ENCODE measurements at places on chromosomes 4 and X. TPM values are rescaled to one million over a fixed set of nuclear protein-coding genes. Genes with fewer than 3 reads are reported as not detected.

Gene CC2D2A
- total RNA-seq = 12.9 TPM

Gene ANK2
- 318 TPM for total RNA-seq

Gene FMR1NB
- total RNA-seq = not detected

Gene VCX3A
- total RNA-seq = not detected

Gene EDA2R
- 1.0 TPM for total RNA-seq

Gene FAM90A26
- total RNA-seq = not detected

DNA sequence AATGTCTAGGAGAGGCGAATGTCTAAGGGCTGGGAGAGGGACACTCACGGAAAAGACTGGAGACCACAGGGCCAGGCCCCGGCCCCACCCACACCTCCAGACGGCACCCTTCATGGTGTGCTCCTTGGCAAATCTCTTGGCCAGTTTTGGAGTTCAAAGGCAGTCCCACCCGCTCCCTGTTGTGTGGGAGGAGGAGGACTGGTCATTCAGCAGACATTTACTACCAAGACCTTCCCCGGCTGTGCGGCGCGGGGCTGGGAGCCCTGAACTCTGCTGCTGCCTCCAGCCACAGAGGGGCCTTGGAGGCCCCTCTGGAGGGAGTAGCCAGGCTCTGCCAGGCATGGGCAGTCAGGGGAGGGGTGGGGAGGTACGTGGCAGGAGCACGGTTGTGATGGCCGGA is 8.7 kb upstream of the TBC1D14 start:
- DNase-seq = no peak

- DNase-seq = no peak
Observed at GRCh38 chr4:96262057-96262456, 422.2 kb downstream of the PDHA2 start.

DNA sequence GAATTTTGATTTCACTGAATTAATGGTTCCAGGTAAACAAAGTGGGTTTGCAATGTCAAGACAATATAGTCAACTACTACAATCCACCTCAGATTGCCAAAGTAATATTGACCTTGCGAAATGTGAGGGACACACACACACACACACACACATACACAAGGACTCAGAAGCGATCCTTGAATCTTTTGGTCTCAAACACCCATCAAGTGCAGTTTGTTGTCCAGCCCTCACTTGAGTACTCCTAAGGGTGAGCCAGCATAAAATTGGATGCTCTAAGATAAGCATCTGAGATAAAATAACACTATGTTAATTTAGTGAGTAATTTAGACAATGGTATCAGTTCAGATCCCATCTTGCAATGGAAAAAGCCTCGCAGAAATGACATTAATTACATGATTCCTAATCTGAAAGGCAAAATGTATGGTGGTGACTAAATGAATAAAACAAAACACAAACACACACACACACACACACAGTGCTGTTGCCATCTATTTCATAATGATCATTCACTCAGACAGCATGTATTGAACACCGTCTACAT is 102.5 kb downstream of the RASL11B start:
- DNase-seq = no peak

- no peak for DNase-seq
Observed at GRCh38 chr4:188400451-188400850, 261.2 kb downstream of the TRIML1 start.

DNA sequence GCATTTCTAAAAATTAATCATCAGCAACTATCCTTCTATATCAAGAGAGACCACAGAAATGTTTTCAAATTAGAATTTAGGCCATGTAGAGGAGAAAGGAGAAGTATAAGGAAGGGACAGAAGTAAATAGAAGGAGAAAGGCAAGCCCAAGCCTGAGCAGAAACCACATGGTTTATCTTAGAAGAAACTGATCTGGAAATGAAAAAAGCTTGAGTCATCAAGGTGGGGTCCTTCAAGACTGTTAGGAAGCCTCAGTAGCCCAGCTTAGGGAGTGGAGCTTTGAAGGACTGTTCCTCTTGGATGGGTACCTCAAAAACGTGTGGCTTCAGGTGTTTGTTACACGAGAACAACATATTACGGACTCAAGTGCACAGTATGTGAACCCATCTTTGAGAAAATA is 4.5 kb downstream of the BMX start:
- DNase-seq = no peak

GRCh38 chr4:47562297-47562696 is 77.2 kb downstream of the ATP10D start:
- no peak for DNase-seq

DNA sequence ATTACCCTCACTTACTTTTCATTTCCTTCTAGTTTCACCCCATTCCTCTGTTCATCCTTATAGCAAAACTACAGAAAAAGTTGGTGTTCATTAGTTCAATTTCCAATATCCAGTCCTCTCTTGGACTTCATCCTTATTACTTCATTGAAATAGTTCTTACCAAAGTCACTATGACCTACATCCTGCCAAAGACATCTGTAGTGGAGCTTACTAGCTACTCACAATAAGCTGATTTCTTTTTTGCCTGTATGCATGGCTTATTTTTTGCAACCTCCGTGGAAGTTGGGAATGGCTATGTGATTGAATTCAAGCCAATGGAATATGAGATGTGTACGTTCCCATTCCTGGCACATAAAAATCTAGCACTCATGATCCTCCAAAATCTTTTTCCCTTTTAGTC is 4.6 kb upstream of the CDKL2 start:
- DNase-seq = no peak

GRCh38 chrX:66876776-66877175 is 237.9 kb upstream of the EDA2R start:
- DNase-seq = no peak

DNA sequence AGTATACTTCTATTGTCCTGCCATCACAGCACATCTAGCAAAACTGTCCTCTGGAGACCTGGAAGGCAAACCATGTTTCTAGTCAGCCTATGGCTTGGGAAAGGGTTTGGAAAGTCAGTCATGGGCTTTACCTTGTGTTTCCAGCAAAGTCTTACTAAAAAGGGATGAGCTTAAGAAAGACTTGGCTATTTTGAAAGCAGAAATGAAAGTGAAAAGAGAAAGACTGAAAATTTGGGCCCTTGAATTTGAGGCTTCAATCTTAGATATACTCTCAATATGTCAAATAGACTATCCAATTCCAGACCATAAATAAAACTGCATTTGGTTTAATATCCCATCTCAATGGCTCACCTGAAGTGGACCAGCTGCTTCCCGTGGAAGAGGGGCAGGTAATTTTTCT is 127.9 kb downstream of the ZNF330 start:
- no peak for DNase-seq

GRCh38 chrX:567891-568290 is 62.7 kb upstream of the SHOX start:
- DNase-seq = no peak

DNA sequence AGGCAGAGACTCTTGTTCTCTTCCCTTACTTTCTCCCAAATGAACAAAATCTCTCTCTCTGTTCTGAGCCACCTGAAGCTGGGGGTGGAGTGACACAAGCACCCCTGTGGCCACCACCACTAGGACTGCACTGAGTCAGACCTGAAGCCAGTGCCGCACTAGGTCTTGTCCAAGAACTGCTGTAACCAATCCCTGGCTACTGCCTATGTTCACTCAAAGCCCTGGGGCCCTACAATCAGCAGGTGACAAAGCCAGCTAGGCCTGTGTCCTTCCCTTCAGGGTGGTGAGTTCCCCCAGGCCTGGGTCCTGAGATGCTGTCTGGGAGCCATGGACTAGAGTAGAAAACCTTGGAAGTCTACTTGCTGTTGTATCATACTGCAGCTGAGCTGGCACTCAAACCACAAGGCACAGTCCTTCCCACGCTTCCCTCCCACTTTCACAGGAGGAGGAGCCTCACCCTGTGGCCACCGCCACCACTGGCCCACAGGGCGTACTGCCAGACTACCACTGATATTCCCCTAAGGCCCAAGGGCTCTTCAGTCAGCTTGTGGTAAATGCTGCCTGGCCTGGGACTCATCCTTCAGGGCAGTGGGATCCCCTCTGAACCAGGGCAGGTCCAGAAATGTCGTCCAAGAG is 119.1 kb downstream of the RTL9 start:
- DNase-seq = no peak

- no peak for DNase-seq
Observed at GRCh38 chrX:1213971-1214370, 1.5 kb upstream of the CRLF2 start.

- no peak for DNase-seq
Observed at GRCh38 chrX:77743720-77744119, 42.3 kb downstream of the ATRX start.

DNA sequence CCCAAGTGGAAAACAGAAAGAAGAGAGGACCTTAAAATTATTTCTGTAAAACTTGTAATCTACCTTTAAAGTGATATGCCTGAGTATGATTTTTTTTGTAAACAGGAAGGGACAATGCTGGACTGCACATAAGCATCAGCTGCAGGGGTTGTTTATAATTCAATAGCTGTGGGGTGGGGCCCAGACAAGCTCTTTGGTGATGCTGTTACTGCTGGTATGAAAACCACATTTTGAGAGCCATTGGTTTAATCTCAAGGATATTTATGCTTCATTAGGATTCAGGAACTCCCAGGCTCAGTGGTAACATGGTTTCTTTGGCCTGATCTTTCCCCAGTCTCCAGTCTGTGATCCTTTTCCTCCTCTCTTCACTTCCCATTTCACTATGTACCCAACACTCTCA is 34.3 kb upstream of the GRPR start:
- DNase-seq = no peak

DNA sequence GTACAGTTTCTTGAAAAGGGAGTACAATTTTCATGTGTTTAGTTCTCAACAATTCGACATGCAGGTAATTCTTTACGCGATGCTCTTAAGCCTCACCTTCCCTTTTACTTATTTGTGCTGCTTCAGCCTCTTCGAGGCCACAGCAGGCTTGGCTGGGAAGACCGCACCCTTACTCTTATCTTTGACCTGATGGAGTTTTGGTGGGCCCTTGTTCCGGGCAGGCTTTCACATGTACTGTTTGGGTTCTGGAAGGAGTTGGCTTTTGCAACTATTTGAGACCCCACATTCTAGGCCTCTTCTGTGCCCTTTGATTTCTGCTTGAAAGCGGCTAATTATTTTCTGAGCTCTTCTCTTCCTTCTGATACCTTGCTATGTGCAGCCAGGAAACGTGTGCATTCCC is 60.2 kb downstream of the FAM193A start:
- DNase-seq = no peak

All from left cardiac atrium (tissue), 4 donors.